Activated CD4-positive, alpha-beta T cell treated with anti-CD3 and anti-CD28 coated beads, Interleukin-2, amount 50 U/mL, for 48 hours (primary cell): ENCODE measurements at places on chromosomes 6 and 20.

GRCh38 chr20:58709013-58709702 is 16.6 kb downstream of the NPEPL1 start:
- no peak for DNase-seq

GRCh38 chr20:39785252-39785917 is 823.2 kb downstream of the DHX35 start:
- no peak for DNase-seq

DNA sequence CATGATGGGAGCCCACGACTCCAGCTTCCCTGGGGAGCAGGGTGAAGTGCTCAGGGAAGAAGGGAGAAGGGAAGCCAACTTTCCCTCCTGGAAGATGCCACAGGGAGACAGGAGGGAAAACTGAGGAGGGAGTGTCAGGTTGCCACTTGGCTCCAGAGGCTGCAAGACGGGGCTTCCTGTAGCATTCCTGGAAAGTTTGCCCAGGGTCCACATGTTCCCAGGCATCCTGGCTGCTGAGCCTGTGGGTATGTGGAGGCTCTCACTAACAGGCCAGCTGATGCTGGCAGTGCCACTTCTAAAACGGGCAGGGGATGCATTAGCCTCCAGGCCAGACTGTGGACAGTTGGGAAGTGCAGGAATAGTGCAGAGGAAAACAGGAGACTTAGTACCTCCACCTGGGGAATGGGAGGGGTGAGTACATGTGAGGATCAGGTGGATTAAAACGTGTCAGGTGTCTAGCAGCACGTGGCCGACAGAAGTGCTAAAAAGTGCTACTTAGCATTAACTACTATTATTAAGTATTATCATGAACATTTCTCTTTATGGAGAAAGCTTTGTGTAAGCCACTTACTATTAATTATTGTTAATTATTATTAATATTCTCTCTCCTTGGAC is 33.2 kb downstream of the BANF2 start:
- no peak for DNase-seq

GRCh38 chr20:12306107-12306506 is 388.4 kb downstream of the BTBD3 start:
- DNase-seq: no peak

GRCh38 chr6:69456086-69456485 is 340.7 kb downstream of the LMBRD1 start:
- DNase-seq: no peak

DNA sequence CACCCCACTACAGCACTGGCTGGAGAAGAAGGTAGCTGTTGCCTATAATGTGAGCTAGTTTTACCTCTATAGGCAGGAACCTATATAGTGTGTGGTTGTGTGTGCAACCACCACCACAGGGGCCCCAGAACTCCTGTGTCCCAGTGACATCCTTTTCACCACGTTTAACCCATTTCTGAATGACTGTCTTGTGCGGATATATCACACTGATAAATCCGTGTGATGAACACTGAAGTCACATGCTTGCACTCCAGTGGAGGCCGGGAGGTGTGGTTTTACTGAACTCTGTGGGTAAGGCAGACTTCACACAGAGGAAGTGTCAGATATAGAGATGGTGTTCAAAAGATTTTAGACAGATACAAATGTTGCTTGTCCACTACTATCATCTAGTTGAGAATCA is 32.5 kb downstream of the SDHAF4 start:
- peak; percentile 11 for DNase-seq

- no peak for DNase-seq
Observed at GRCh38 chr6:81995548-81996289, 243.2 kb upstream of the TENT5A start.

DNA sequence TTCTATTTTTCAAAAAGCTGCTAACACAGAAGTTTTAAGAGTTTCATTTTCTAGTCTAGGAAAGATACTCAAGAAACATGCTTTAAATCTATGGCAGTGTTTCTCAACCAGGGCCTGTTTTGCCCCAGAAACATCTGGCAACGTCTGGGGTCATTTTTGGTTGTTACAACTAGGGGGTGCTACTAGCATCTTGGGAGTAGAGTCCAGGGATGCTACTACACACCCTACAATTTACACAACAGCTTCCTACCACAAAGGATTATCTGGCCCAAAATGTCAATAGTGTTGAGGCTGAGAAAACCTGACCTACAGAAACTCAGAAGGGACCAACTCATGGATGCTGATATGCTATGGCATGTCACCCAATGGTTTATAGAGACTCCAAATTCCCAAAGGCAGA is 24.4 kb downstream of the SERAC1 start:
- DNase-seq: no peak
